ENCODE measurements at places on chromosomes 5 and 9.

DNA sequence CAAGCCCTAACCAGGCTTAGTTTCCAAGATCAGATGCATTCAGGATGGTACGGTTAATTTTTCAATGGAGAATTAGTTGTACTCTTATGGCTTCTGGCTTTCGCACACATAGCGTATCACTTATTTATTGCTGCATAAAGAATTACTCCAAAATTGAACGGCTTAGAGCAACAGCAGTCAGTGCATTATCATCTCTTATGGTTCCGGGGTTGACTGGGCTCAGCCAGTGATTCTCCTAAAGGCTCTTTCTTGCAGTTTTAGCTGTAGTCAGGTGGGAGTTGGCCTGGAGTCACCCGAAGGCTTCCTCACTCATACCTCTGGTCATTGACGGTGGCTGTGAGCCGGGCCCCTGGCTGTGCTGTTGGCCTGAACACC, 595 bp upstream of the GRHPR start:
- DNase-seq = no peak

GRCh38 chr9:114389612-114390368, 2.0 kb upstream of the AKNA start:
- peak; percentile 60 for DNase-seq

- DNase-seq = no peak
Observed at GRCh38 chr5:59874675-59875074, 18.9 kb downstream of the PDE4D start.

- no peak for DNase-seq
Observed at GRCh38 chr9:14956208-14956607, 46.0 kb upstream of the FREM1 start.

GRCh38 chr5:72508241-72509170, 1.3 kb upstream of the ZNF366 start:
- DNase-seq = no peak

DNA sequence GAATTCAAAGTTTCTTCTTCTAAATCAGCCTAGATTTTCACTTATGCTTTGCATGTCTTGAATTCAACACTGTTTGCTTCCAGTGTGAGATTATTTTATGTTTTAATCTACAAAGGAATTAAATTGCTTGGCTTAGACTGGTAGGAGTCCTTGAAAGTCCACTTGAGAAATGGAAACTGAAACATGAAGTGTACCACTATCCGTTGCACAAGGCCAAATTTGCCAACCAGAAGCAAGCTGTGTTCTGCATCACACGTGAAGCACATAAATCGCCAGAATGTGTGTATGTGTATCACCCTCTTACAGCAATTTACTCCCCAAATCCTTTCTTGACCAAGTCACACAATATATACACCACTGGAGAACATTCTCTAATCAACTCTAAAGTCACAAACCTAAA, 10.3 kb downstream of the SEMA6A start:
- DNase-seq = peak; percentile 66

DNA sequence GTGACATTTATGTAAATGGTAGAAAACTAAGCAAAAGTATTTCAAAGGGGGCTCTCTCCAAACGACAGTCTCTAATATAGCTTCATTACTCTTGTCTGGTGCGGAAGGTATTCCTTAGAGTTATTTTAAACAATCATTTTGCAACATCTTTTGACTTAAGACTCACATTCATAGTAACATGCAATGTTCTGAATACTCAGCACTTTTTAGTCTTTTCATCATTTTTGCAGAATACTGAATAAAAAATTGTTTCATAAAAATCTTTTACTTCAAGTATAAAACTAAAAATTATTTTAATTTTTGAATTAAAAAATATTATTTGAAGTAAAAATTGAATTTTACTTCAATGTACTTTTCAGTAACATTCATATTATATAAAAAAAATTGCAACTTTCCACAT, 321.1 kb downstream of the PLK2 start:
- DNase-seq = no peak

GRCh38 chr5:51172903-51173626, 210.2 kb upstream of the ISL1 start:
- DNase-seq = peak; percentile 100

DNA sequence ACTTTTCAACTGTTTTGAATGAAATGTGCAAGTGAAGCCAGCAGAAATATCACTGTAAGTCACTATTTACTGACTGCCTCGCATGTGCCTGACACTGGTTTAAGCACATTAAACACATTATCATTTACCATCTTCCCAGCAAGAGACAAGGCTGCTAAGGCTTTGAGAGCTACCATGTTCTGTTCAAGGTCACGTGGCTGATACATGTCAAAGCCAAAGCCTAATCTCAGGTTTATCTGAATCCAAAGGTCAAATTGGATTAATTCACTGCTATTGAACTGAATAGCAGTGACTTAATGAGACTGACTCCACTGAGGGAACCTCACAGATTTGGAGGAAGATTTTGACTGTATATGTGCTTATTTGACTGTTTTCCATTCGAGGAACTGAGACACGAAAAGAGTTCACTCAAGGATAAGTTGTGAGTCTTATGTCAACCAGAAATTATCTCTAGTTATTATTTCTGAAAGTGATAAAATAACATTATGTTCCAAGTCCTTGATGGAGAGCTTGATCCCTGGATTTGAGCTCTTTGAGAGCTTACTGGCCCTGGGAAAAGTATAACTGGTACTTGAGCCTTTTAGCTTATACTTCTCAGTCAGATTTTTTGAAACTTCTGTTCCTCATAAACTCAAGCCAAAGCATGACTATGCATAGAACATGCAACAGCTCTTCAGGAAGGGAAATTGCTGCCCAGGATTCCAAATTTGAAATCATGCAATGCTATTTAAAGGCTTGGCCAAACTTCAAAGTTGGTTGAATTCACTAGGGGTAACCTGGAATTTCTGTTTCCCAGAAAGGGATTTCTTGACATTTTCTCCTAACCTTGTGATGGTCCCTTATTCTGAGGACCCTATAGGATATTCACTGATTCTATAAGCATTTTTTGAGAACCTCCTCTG, 23.4 kb upstream of the ARHGAP26 start:
- DNase-seq = no peak

- no peak for DNase-seq
Observed at GRCh38 chr5:45578270-45578669, 117.9 kb downstream of the HCN1 start.

GRCh38 chr5:109412981-109413402, 3.2 kb upstream of the PJA2 start:
- no peak for DNase-seq

DNA sequence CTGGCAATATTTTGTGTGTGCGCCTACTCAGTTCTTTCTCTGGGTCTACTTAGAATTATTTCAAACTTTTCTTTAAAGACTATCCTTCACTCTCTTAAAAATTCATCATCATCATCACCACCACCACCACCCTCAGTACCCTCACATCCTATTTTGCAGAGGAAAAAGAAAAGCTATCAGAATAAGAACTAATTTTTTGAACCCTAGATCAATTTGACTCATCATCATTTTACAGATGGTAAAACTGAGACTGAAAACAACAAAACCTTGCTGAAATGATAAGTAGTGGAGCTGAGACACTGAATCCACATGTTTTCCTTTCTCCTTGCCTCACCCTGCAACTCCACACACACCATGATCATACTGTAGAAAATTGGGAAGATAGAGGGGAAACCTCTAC, 119.3 kb downstream of the SSBP2 start:
- DNase-seq = no peak

GRCh38 chr5:172943906-172944305, 15.3 kb upstream of the RPL26L1 start:
- no peak for DNase-seq

GRCh38 chr9:80504601-80505230, 933.0 kb downstream of the TLE4 start:
- no peak for DNase-seq

DNA sequence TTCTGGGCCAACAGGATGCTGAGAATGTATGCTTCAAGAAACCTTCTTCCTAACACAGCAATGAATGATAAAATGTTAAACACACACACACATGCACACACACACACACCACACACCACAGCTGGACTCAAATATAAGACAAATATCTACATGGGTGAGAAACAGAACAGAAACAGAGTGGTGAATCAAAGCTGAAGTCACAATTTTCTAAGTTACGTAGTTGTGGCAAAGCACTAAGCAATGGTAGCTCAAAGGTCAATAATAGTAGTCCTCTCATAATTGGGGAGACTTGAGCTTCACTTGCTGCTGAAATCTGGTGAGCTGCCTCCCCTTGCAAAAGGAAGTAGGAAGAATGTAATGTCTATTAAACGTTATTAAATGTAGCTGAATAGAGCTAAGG, 33.7 kb upstream of the ITGA1 start:
- no peak for DNase-seq

DNA sequence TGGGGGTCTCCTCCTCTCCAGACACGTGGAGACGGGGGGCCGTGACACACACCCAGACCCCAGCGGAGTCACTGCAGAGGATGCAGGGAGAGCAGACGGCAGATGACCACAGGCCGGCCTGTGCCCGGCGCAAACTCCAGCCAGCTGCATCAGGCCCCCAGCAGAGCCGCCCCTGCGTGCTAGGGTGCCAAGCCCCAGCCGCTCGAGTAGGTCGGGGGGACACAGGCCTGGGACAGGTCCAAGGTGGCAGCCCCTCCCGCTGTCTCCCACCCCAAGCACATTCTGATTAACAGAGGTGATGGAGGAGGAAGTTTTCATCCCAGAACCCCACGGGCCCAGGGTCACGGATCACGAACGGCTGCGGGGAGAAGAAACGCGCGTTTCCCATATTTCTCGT, 14.4 kb downstream of the NACC2 start:
- DNase-seq = no peak

- no peak for DNase-seq
Observed at GRCh38 chr9:14811844-14812243, 89.3 kb upstream of the CER1 start.

DNA sequence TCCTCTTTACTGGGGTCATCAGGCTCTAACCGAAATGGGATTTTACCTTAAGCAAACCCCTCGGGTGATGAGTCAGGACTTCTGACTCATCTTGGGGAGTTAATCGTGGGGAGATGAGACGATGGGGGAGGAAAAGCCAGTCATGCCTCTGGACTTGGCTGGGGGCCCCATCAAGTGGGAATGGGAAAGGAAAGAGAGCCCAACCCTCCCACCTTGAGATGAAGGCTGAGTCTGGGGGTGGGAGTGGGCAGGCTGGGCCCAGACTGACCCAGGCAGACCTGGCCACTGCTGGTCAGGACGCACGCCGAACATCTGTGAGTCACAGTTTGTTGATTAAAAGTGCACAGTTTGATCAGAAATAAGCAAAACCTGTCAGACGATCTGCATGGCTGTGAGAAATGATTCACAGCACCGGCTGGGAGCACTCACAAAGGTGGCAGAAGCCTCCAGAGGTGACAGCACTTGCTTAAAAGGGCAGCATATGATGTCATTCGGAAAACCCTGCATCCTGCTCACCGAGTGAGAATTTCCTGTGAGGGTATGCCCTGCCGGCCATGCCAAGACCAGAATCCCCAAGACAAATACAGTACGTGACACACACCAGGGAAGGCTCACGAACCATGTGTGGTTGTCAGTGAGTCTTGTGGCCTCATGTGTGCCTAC, 50.0 kb upstream of the SLC25A51 start:
- no peak for DNase-seq

DNA sequence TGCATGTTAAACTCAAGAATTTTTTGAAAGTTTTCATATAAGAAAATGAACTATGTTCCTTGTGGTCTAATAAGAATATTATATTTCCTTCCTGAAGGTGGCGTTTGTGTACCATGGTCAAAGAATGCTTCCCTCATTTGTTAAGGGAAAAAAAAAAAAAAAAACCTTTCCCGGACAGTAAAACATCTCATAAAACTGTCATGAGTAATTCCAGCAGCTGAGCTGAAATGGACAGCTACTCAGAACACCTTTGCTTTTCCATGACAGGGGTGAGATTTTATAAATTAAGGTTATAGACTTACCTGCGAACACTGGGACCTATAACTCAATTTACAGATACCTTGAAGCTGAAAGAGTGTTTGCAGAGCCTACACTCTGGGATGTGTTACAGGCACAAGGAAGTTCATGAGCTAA, 113.2 kb upstream of the RANBP3L start:
- DNase-seq = peak; percentile 53

DNA sequence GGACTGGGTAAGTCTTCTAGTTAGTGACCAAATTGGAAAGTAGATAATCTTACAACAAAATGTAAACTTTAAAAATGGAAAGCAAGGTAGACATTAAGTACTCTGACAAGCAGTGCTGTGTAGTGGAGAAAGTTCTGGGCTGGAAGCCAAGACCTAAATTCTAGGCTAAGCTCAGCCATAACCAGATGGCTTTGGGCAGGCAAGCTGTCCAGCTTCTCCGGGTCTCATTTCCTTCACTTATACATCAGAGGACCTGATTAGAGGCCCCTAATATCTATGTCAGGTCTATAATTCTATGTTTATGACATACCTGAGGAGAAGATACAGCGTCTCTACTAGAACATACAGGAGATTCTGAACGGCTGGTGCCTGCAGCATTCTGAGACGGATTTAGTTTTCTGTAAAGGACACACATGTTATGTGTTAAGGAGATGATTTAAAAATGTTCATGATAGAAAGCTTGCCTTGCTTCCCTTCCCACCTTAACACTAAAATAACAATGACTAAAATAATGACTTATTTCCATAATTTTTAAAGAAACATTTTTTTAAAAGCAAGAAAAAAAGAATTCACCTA, 61.2 kb downstream of the ELL2 start:
- peak; percentile 89 for DNase-seq

DNA sequence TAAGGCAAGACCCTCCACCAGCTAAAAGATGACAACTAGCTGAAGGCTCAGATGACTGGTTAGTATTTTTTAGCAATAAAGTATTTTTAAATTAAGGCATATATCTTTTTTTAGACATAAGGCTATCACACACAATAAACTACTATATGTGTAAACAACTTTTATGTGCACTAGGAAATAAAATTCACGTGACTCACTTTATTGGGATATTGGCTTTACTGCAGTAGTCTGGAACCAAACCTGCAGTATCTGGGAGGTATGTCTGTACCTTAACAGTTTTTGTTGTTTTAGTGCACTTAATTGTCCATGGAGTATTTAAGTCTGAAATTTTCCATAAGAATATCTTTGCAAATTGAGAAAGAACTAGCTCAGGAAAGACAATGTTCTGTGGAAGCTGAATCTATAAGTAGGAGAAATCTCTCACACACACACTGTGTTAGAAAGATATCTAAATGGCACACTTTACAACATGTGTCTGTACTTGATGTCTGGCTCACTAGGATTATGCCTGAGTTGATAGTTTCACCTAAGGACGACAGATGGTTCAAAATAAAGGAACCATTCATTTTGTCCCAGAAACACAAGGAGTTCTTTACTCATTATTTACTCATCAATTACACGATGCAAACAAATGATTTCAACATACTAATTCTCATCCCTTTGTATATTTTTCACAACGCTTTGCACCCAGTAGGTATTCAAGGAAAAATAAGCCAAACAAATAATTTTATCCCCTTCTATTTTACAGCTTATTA, 4.6 kb downstream of the RAPGEF6 start:
- peak; percentile 94 for DNase-seq

- no peak for DNase-seq
Observed at GRCh38 chr9:92637326-92637725, 32.6 kb downstream of the IPPK start.

DNA sequence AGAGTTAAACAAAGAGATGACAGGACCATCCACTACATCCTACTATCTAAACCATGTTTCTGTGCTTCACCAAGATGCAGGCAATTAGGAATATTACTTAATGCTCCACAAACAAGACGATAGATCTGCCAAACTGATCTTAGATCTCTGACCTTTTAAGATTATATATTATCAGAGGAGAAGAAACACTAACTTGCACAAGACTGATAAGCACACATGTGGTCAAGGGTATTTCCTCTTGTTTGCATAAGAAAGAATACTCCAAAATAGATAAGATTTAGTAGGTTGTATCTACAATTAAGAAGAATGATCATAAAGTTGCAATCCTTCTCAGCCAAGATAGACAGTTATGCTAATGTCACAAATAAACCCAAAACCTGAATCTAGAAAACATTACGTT, 601.0 kb upstream of the ACO1 start:
- no peak for DNase-seq

All from NCI-H69 (cell line).